ENCODE measurements at places on chromosomes 12 and 14.

- no peak for DNase-seq
Observed at GRCh38 chr12:3972576-3972975, 99.4 kb upstream of the PARP11 start.

DNA sequence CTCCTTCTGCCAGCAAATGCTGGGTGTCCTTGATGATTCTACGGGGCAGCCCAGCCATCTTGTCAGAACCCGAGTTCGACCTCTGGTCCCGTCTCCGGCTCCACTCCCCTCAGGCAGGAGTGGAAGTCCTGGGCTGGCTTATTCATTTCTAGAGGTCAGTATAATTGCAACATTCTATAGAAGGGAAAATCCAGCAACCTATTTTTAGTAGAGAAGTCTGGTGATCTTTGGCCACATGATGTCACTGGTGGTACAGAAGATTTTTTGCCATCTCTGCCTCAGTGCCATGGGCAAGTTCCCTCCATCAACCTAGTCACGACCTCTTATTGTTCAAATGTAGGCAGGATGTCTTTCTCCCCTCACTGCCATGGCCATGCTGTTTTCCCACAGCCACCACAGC lies 22.4 kb downstream of the OR10G2 start:
- no peak for DNase-seq

DNA sequence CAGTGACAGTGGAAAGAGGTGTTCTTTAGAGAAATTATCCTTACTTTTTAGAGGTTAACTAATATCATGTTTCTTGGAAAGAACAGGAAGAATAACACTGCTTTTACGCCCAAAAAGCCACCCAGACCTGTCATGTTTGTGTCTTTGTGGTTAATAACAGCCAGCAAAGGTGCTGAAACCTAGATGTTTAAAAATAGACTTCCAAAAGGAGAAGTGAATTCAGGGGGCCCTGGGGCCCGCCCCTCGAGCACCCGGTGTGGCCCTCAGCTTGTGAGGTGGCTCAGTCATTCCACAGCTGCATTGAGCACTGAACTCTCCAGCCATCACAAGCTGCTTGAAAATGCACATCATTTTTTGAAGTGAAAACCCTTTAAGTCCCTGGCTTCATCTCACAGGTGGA lies 20.8 kb upstream of the AMN start:
- no peak for DNase-seq

DNA sequence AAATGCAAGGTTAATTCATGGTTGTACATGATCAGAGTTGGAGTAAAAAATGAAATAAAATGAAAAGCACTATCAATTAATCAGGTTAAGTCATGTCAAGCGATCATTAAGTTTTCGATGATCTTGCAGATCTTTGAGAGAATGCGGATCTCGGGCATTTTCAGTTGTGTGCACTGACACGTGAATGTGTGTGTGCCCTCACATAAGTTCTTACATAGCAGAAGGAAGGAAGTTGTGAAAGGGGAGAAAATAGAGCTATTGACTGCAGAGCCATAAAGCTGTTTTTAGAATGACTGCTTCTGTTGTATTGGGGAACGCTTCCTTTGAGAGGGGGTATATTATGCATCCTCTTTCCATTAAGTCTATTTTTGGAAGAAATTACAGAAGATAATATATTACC lies 101.3 kb downstream of the HMGA2 start:
- DNase-seq: peak; percentile 68

DNA sequence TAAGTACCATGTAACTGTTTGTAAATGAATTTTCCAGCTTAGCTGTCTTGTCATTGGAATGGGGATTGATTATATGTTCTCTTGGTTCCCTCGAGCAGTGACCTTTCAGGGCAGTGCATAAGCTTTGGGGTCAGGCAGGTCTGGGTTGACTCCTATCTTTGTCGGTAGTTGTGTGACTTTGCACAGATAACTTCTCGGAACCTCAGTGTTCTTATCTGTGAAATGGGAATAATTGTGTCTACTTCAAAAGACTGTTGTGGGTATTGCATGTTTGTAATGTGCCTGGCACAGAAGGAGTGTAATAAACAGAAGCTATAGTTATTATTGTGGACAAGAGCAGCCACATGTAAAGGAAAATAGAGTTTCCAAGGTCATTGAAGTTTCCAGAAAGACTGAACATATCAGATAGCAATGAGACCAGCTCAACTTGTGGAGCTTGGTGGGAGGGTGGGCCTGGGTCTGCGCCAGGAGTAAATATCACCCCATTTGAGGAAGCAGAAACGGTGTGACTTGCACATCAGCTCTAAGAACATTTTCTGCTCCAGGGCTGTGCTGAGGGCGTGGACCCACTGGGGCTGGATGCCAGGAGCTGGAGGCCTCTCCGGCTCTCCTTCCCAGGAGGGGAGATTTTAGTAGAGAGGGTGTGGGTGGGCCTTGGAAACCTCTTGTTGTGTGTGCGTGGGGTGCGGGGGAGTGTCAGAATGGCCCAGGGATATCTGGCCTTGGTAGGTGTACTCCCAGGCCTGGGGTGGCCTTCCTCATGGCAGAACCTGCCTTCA lies 19.7 kb downstream of the FOS start:
- DNase-seq: peak; percentile 51

- DNase-seq: no peak
Observed at GRCh38 chr12:48933664-48934311, 8.5 kb upstream of the FKBP11 start.

- peak; percentile 23 for DNase-seq
Observed at GRCh38 chr12:104669851-104670337, 213.1 kb downstream of the CHST11 start.

- no peak for DNase-seq
Observed at GRCh38 chr14:93967637-93968250, 8.6 kb downstream of the ASB2 start.

GRCh38 chr12:94103986-94104385 lies 44.4 kb upstream of the PLXNC1 start:
- no peak for DNase-seq

DNA sequence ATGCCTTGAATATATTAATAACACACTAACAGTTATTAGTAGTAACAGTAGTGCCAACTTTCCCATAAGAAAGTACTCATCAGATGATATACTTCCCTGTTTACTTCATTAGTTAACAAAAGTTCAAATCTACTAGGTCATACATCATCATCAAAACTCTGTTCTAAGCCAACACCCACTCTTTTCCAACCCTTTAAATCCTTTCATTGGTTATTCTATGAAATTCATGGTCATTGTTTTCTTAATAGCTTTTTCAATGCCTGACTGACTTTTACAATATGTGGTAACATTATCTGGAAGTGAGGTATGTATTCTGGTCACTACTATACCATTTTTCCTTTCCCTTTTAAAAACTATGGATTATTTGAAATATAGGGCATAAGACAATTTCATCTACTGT lies 9.7 kb downstream of the NTS start:
- DNase-seq: peak; percentile 58

DNA sequence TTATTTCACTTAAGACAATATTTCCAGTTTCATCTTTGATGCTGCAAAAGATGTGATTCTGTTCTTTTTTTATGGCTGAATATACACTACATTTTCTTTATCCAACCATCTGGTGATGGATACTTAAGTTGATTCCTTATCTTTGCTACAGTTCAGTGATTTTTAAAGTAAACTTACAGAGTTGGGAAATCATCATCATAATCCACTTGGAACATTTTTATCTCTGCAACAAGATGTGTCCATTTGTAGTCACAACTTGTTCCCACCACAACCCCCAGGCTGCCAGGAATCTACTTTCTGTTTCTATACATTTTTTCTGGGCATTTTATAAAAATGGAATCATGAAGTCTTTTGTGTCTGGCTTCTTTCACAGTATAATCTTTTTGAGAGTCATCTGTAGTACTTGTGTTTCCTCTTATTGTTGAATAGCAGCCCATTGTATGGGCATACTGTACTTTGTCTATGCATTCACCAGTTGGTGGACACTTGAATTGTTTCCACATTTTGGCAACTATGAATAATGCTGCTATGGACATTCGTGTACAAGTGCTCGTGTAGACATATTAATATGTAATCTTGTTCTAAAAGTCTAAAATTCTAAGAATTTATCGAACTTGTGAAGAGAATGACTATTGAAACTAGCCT lies 212.5 kb upstream of the DDHD1 start:
- no peak for DNase-seq

DNA sequence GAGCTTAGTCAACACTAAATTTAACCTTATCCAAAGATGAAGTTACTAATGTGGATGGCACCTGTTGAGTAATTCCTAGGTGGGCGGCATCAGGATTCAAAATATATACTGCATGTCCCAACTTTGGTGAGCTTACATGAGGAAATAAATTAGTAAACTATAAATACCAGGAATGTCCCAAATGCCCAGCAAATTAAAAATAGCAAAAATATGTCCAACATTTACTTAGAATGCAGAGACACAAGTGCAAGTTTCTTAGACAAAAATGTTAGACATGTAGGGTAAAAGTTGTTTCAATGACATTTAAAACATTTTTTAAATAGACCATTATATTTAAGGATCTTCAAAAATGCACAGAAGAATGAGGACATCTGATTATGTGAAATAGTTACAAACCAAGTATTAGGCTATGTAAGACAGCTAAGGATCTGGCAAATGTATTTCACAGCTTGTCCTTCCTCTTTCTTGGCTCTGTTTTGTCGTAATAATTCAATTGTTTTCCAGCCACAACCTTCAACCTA lies 115.9 kb downstream of the NAV3 start:
- DNase-seq: peak; percentile 51

All from renal cortical epithelial cell (primary cell).